ENCODE measurements at places on chromosomes 3 and 15.

DNA sequence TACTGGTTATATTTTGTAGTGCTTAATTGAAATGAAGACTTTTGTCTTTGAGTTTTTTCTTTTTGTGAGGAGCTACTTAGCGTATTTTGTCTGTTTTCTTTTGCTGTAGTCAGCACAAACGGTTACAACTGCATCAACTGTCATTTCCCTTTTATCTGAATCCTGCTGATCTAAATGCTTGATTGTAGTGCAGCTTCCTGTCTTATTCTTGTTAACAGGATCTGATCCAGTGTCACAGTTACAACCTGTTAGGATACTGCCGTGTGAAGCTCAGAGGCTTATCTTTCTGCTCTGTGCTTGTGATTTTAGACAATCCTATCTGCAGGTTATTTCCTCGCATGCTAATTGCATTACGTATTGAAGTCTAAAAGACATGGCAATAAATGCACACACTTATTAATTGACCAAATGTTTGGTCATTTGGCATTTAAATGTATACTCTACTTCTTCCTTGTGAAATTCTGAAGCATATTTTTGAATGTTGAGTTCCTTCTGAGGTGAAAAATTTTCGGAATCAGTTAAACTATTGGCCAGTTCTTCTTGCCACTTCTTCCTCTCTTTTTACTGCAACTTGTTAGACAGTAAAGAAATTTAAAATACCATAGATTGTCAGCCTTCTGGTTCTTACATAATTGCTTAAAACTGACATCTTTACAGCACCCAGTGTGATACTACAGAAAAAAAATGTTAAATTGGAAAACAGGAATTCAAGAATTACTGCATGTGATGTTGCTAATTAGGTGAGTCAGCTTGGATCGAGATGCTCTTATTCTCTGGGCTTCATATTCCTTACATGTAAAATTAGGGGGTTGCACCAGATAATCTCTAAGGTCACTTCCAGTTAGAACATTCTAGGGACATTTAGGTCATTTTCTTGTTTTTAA, 168.2 kb downstream of the MBNL1 start:
- no peak for DNase-seq

- no peak for DNase-seq
These were observed 69.2 kb downstream of the DLG1 start for GRCh38 chr3:197229178-197229577.

DNA sequence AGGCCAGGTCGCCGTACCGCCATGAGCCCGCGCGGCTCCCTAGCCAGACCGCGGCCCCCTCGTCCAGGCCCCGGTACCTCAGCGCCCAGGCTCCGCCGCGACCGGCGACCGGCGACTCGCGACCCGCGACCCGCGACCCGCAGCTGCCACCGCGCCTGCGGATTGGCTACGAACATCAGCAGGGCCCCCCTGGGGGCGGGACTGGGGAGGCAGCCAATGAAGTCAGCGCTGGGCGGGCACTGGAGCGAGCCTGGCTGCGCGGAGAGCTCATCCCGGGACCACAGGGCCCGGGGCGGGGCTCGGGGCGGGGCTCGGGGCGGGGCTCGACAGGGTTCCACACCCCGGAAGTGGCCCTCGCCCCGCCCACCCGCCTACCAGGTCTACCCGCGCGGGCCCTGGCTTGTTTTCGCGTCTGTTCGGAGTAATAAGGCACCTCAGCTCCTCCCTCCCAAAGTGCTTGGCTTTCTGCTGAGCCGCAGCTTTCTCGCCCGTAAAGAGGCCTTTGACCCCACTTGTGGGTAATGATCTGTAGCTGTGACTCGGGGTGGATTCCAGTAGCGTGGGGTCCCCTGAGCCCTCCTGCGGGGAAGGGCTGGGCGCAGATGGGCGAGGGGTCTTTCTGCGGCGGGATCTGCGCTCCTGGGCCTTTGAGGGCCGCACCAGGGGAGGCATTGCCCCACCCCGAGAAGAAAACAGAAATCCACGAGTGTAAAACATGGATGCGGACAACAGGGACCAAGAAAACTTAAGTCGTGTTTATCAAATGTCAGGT, at the start of gene LYSMD4:
TSS of gene LYSMD4 (minus strand) at position 170 of the 772 bp plus-strand sequence. CDS start 1,438 bp downstream, outside the sequence.
- peak; percentile 99 for DNase-seq

GRCh38 chr15:68732451-68732850, 88.2 kb downstream of the ANP32A start:
- no peak for DNase-seq

DNA sequence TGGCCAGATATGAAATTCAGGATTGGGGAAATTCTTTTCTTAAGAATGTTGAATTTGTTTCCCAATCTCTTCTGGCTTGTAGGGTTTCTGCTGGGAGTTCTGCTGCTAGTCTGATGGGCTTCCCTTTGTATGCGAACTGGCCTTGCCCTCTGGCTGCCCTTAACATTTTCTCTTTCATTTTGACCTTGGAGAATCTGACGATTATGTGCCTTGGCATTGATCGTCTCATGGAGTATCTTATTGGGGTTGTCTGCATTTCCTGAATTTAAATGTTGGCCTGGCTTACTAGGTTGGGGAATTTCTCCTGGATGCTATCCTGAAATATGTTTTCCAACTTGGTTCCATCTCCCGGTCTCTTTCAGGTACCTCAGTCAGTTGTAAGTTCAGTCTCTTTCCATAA, 152.2 kb downstream of the CFAP20DC start:
- DNase-seq: no peak

DNA sequence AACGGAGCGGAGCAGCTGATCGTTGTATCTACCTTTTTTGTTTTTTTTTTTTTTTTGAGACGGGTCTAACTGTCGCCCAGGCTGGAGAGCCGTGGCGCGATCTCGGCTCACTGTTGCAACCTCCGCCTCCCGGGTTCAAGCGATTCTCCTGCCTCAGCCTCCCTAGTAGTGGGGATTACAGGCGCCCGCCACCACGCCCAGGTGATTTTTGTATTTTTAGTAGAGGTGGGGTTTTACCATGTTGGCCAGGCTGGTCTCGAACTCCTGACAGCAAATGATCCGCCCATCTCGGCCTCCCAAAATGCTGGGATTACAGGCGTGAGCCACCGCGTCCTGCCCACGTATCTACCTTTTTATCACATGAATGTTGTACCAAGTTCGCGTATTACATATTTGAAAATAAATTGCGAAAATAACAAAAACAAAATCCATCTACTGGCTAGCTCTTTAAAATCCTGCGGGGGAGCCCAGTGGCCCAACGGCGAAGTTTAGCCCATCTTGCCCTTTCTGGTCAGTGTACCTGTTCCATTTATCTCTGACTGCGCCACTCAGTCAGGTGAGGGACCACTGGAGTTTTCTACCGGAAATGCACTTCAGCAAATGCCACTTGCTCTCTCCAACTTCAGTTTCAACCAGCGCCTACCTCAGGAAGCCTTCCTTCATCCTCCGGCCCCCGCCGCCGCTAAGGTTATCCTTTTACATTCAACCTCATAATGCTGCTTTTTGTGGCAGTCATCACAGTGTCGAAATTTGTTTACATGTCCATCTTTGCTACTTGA, 1.2 kb upstream of the EIF3J start:
- no peak for DNase-seq

- no peak for DNase-seq
These were observed 5.6 kb upstream of the FEM1B start for GRCh38 chr15:68271854-68272471.

- DNase-seq: no peak
These were observed 26.2 kb downstream of the FAM43A start for GRCh38 chr3:194711913-194712312.

DNA sequence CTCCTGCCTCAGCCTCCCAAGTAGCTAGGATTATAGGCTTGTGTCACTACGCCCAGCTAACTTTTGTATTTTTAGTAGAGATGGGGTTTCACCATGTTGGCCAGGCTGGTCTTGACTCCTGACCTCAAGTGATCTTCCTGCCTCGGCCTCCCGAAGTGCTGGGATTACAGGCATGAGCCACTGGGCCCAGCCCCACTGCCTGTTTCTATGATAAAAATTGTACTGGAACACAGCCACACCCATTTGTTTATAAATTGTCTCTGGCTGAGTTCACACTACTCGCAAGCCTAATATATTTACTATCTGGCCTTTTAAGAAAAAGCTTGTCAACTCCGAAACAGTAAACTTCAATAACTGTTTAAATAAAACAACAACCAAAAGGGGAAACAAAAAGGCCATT, 309.4 kb upstream of the WNT5A start:
- DNase-seq: no peak

- no peak for DNase-seq
These were observed 86.9 kb downstream of the ATP1B3 start for GRCh38 chr3:141963301-141963700.

DNA sequence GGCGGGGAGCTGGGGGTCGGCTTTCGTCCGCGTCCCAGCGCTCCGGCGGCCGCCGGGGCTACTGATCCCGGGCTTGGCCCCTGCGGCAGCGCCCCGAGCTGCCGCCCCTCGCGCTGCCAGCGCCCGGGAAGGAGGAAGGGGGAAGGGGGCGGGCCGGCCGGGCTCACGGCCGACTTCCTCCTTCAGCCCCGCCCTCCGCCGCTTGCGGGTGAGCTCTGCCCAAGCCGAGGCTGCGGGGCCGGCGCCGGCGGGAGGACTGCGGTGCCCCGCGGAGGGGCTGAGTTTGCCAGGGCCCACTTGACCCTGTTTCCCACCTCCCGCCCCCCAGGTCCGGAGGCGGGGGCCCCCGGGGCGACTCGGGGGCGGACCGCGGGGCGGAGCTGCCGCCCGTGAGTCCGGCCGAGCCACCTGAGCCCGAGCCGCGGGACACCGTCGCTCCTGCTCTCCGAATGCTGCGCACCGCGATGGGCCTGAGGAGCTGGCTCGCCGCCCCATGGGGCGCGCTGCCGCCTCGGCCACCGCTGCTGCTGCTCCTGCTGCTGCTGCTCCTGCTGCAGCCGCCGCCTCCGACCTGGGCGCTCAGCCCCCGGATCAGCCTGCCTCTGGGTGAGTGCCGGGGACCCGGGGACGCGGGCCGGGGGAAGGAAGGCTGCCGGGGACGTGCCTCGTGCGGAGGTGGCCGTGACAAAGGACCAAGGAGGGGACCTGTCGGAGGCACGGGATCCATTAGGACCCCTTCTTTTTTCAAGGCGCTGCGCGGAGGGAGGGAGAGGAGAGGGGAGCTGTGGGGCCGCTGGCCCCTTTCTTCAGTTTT, at the start of gene SEMA4B:
TSS of gene SEMA4B (plus strand) at position 201 of the 814 bp plus-strand sequence. CDS start at position 450, 249 bp downstream.
- DNase-seq: peak; percentile 29

DNA sequence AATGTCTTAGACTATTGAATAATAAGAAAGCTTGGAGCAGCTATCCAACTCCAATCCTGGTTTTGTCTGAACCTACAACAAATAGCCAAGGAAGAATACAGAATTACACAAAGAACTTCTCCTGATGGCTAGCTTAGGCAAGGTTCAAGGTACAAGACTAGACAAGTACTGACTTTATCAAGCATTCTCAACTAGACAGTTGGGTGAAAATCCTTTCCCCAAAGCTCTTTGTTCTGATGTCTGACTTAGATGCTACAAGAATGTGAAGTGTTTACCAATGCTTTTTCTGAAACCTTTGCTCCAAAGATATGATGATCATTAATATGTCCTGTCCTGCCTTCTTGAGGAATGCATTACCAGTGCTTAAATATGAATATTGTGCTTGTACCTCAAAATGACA, 113.8 kb downstream of the ANXA2 start:
- DNase-seq: no peak

GRCh38 chr3:149167898-149168297, 38.5 kb downstream of the HPS3 start:
- DNase-seq: no peak

GRCh38 chr3:180184816-180185215, 148.1 kb upstream of the PEX5L start:
- DNase-seq: no peak

DNA sequence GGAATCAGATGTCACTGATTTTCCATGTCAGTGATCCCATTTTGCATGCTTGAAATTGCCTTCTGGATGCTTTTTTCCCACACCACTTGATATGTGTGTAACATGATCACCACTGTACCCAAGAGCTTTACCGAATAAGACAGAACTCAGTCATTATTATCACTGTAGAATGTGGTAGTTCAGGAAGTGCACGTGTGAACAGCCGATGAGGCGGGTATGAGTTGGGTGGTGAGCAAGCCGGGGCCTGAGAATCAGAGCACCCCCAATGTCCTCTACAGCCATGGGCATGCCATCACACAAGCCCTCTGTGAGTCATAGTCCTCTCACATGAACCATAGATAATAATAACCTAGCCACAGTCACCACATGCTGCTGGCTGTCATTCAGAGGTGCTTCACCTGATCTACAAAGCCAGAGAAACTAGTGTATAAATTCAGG, 470.8 kb downstream of the SOX2 start:
- DNase-seq: no peak

- no peak for DNase-seq
These were observed 203.5 kb downstream of the UBE2E2 start for GRCh38 chr3:23406601-23407000.

DNA sequence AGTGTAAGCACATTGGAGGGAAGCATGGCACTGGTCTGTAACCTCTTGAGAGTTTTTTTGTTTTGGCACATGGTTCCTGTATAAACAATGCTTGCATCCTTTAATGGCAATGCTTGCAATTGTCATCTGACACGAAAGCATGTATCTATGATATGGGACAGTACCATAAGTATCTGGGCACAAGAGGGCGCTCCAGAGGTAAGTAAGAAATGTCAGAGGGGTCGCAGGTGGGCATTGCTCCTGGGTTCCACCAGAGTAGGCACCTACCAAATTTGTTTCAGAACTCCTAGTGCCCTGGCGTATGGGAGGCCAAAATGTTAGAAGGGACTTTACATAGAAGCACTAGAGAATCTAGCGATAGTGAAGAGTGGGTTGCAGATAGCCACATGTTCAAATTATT, 58.7 kb upstream of the BCHE start:
- DNase-seq: no peak

GRCh38 chr3:12970684-12971083, 102.5 kb downstream of the IQSEC1 start:
- DNase-seq: no peak

DNA sequence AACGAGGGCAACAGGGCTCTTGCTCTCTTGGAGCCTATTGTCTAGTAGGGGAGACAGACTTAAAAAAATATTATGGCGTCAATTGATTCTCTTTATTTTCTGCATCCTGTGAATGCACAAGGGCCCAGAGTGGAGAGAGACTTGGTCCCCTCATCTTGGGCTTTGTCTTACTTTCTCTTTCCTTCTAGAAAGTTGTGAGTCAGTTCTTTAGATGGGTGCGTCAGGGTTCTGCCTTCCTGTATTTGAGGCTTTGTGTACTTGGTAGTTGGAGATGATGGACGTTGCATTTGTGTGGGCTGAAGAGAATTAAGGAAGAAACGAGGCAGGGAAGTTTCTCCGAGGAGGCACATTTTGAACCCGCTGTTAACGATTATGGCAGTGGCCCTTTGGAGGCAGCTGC, 52.9 kb downstream of the CACNA1D start:
- DNase-seq: no peak

DNA sequence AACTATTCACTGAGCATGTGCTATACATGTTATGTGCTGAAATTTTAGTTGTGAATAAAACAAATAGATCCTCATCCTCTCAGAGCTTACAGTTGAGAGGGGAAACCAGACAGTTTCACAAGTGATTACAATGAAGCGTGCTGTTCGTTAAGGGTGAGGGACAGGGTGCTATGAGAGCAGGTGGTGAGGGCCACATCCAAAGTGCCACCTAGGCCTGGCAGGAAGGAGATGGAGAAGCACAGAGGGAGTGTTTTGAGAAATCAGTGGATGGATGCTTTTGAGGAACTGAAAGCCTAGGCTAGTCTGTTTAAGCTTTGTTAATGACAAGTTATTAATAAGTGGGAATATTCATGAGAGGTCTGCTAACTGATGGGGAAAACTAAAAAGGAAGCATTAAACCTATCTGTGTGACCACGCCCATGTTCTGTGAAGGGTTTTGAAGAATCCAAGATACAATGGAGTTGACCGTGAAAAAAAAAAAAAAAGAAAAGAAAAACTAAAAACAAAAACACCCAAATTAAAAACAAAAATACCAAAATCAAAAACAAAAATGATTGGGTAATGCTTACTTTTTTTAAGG, 7.3 kb downstream of the MCTP2 start:
- no peak for DNase-seq

GRCh38 chr3:98032904-98033303, 2.2 kb downstream of the GABRR3 start:
- DNase-seq: no peak

Data from stimulated activated CD4-positive, alpha-beta T cell treated with anti-CD3 and anti-CD28 coated beads, Interleukin-1b, Interleukin-23, amount 100 ng/mL, for 1 hour (primary cell).